ENCODE measurements at places on chromosomes 3 and 15.

DNA sequence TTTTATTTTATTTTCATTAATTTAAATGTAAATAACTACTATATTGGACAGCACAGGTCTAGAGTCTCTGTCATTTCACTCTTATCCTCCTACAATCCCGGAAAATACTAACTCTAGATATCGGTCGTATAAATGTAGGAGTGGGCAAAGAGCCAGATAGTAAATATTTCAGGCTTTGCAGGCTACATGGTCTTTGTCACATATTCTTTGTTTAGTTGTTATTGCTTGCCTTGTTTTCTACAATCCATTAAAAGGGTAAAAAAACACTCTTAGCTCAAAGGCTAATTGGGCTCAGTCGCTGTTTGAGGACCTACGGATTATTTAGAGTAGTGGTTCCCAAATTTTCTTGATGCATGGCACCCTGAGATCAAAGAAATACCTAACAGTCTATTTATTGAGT, 1.7 kb downstream of the KNL1 start:
- no peak for DNase-seq

GRCh38 chr3:97278506-97278905, 464.1 kb downstream of the EPHA6 start:
- no peak for DNase-seq

DNA sequence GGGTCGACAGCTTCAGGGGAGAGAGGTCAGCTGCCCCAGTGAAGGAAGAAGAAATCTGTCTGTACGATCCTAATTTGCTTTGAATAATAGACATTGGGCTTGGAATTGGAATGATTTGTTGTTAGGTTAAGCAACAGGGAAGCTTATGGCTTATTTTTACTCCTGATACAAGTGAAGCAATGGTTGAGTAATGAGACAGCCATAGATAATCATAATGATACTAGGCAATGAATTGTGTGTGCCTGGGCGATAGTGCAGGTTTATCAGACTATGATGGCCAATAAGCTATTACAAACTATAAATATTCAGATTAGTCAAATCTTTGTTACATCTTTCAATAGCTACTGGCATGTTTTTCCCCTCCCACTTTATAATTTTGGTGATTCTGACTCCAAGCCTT, 140.9 kb upstream of the CDIN1 start:
- DNase-seq: no peak

DNA sequence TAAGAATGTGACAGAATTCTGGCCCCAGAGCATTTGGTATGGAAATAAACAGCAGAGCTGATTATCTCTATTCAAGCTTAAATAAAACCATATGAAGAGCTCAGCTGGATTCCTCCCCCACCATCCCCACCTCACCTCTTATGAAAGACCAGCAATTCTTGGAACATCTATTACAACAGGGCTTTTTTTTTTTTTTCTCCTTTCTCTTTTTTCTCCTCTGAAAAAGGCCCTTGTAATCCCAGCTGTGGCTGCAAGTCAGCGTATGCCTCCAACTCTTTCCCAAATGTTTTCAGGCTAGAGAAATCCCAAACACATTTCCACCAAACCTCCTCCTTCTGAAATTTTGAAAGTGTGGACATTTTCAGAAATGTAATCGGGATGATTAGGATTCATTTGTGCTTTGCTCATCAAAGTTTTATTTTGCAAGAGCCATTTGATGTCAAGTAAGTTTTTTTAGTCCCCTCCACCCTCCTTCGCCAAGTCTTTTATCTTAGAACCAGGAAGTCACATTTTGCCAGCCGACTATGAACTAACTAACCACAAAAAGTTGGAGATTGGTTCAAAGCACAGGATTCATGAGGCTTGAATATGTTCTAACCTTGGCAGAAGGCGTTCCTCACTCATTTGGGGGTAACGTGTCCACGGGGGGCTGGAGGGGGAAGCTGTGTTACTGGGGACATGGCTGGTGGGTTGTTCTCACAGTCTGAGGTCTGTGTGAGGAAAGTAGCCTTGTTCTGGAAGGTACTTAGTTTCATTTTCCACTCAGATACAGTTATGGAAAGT, 142.0 kb upstream of the PDZRN3 start:
- no peak for DNase-seq

DNA sequence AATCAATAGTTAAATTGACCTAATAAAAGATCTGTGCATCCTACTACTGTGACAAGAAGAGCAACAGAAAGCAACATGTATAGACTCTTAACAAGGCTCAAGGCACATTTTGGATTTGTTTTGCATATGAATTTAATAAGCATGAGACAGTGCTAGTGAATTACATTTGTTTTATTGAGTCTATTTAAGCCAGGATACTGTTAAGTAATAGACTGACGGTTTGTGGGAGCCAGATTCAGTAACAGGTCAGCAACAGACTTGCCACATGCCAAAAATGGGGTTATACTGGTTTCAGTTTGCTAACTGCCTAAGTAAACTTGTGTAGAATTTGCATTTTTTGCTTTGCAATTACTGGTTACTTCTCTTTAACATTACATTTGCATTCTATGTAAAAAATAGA, 54.0 kb downstream of the MBNL1 start:
- no peak for DNase-seq

- DNase-seq: no peak
These were observed 895 bp downstream of the GATA2 start for GRCh38 chr3:128491941-128492670.

- no peak for DNase-seq
These were observed 815 bp upstream of the GRM2 start for GRCh38 chr3:51706021-51706485.

DNA sequence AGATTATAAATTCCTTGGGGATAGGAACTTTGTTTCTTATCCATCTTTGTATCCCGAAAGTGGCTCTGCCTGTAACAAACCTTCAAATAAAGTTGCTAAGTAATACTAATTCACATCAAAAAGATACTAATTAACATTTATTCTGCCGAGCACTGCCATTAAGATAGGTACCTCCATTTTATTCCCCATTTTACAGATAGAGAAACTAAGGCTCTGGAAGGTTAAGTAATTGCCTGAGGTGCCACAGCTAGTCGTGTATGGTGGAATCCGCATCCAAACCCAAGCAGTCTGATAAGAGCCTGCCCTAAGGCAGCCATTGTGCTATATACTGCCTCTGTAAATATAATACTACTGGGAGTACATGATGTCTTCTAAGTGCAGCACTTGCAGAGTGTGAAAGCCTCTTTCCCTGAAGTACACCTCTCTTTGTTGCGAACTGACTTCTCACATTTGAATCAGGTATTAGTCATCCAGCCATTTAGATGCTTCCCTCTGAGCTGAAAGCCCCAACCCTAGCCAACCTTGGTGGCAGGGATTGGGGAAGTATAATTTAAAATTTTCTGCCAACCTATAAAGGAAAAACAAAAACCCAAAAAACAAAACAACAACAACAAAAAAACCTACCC, 78.5 kb upstream of the CHD2 start:
- no peak for DNase-seq

DNA sequence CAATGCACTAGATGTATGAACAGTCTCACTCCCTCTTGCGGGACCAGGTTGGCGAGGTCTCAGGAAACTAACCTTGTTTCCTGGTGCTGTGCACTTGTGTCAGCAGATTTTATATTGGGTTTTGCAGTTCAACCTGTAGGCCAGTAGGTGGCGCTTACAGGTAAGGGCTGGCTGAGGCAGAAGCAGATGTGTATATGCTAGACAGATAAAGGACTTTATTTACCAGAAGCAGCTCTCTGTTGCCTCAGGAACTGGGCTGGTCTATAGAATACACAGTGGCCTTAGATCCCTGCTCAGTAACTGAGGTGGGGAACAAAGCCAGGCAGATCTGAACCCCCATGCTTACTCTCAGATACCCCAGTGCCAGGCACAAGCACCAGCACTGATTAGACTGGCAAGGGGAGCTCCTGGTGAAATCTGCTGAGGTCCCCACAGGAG, 296.8 kb downstream of the DOCK3 start:
- DNase-seq: peak; percentile 16

- no peak for DNase-seq
These were observed 256.5 kb downstream of the THRB start for GRCh38 chr3:24237971-24238706.

- no peak for DNase-seq
These were observed 42.8 kb downstream of the MYO5C start for GRCh38 chr15:52252781-52253180.

DNA sequence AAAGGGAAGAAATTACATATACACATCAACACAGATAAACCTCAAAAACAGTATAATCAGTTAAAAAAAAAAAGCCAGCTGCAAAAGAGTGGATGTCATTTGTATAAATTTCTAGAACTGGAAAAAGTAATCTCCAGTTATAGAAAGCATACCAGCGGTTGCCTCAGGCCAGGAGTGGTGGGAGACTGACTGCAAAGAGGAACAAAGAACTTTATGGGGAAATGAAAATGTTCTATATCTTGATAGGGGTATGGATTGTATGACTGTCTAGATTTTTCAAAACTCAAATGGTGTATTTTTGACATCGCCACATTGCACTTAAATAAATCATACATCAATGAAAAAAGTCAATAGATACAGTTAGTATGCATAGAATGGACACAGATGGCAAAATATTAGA, 241.6 kb downstream of the SCAPER start:
- no peak for DNase-seq

DNA sequence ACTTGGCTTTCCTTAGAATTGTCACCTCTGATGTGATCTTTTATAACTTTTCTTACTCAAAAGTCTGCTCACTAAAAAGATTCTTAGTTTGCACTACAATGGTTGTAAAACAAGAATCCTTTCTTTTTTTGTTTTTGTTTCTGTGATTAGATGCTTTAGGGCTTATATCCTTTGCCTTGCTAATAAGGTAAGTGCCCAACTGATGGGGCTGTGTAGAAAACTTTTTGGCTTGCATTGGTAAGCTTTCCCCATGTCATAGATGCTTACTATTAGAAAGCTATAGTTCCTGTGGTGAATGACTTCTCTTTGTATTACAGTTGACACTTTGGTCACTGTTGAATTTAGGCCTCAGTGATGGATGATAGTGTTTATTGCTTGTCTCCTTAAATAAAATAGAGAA, 5.1 kb downstream of the ABHD5 start:
- no peak for DNase-seq

DNA sequence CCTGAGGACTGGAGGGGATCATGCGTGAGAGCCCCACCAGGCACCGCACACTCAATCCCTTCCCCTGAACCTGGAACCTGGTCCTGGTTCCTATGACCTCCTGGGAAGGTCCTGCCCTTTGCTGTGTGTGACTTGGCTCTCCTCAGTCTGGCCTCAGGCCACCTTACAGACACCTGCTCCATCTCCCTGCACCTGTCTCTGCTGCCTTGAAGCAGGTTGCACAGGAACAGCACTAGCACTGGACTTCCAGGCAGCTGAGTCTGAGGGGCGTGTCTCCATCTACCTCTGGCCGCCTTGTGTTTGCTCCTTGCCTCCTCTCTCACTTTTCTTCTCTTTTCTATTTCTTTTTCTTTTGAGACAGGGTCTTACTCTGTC, 15.4 kb downstream of the PSTPIP1 start:
- no peak for DNase-seq

DNA sequence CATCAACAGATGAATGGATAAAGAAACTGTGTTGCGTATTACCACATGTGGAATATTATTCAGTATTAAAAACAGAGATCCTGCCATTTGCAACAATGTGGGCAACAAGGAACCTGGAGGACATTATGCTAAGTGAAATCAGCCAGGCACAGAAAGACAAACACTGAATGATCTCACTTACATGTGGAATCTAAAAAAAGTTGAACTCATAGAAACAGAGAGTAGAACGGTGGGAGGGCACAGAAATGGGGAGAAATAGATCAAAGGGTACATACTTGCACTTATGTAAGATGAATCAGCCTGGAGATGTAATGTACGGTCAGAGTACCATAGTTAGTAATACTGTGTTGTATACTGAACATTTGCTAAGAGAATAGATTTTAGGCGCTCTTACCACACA, 29.8 kb upstream of the MUC13 start:
- DNase-seq: no peak

DNA sequence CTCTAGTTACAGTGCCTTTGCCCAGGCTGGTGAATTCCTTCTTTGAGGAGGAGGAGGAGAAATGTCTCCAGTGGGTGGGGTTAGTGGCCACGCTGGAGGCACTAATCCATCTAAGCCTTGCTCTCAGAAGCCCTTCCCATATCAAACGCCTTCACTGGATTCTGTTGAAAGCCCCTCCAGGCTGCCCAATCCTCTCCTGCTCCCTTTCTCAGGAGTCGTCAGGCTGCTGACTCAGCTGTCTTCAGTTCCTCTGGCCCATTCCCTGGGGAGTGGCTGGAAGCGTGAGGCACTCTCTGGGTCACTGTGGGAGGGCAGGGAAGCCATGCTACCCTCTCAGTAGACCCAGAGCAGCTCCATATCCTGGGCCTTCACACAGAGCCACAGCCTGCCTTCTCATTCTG, 2.7 kb downstream of the AP2M1 start:
- no peak for DNase-seq

GRCh38 chr3:112409041-112409440, 76.1 kb downstream of the CD200 start:
- DNase-seq: no peak
